Smooth muscle cell of bladder (primary cell): ENCODE measurements at places on chromosomes 12 and 14. TPM values are rescaled to one million over a fixed set of nuclear protein-coding genes. Genes with fewer than 3 reads are reported as not detected.

RERG gene
- total RNA-seq, result 0.28 TPM in 2 replicates

CNTN1 gene
- 0.28 and 0.65 TPM in 2 replicates for total RNA-seq

LTB4R2 gene
- 1.6 and 2.7 TPM in 2 replicates for total RNA-seq

BHLHE41 gene
- total RNA-seq, result 0.43 and 2.5 TPM in 2 replicates

ASCL4 gene
- not detected in 2 replicates for total RNA-seq

C12orf54 gene
- not detected in 2 replicates for total RNA-seq

FOXJ2 gene
- 3.5 and 3.7 TPM in 2 replicates for total RNA-seq

PDZRN4 gene
- 0.09 and 0.14 TPM in 2 replicates for total RNA-seq

AKAP6 gene
- total RNA-seq, result 1.00 and 2.7 TPM in 2 replicates

PRKD1 gene
- total RNA-seq, result 12.4 and 18.4 TPM in 2 replicates

CHGA gene
- not detected in 2 replicates for total RNA-seq

COX8C gene
- total RNA-seq, result not detected in 2 replicates

KRT3 gene
- not detected in 2 replicates for total RNA-seq

KLRG1 gene
- total RNA-seq, result 0.28 and 0.65 TPM in 2 replicates

SENP1 gene
- total RNA-seq, result 11.3 and 11.8 TPM in 2 replicates

WSCD2 gene
- total RNA-seq, result not detected in 2 replicates
